ENCODE measurements at places on chromosomes 7 and 10. TPM values are rescaled to one million over a fixed set of nuclear protein-coding genes. Genes with fewer than 3 reads are reported as not detected.

GRCh38 chr10:109743574-109743973 lies 179.7 kb downstream of the XPNPEP1 start:
- DNase-seq, result no peak

GRCh38 chr7:46581268-46581667 lies 660.2 kb upstream of the IGFBP3 start:
- DNase-seq, result no peak

NCF1 gene
- 2.9 TPM for total RNA-seq

GRCh38 chr7:46209611-46210388 lies 288.7 kb upstream of the IGFBP3 start:
- DNase-seq, result no peak

CARD11 gene
- 2.0 TPM for total RNA-seq

- DNase-seq, result peak; percentile 67
These were observed 24.0 kb downstream of the CCSER2 start for GRCh38 chr10:84352251-84352842.

DNA sequence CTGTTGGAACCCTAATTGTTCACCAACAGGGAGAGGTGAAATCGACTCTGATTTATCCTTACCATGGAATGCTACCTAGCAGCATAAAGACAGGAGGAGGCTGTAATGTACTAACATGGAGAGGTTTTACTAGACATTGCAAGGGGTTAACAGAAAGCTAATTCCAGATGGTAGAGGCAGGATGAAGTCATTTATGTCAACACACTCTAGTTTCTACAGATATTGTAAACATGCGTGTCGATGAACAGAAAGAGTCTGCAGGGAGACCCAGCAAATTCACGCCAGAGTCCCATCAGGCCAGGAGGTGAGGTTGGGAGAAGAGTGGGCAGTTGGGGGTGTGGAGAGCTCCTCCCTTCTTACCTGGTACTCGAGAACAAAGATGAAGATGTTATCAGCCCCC lies 7.0 kb downstream of the NPC1L1 start:
- DNase-seq, result no peak

Data from left colon (tissue), 2 donors.